Retinal pigment epithelial cell (primary cell): ENCODE measurements at places on chromosomes 3 and 15.

DNA sequence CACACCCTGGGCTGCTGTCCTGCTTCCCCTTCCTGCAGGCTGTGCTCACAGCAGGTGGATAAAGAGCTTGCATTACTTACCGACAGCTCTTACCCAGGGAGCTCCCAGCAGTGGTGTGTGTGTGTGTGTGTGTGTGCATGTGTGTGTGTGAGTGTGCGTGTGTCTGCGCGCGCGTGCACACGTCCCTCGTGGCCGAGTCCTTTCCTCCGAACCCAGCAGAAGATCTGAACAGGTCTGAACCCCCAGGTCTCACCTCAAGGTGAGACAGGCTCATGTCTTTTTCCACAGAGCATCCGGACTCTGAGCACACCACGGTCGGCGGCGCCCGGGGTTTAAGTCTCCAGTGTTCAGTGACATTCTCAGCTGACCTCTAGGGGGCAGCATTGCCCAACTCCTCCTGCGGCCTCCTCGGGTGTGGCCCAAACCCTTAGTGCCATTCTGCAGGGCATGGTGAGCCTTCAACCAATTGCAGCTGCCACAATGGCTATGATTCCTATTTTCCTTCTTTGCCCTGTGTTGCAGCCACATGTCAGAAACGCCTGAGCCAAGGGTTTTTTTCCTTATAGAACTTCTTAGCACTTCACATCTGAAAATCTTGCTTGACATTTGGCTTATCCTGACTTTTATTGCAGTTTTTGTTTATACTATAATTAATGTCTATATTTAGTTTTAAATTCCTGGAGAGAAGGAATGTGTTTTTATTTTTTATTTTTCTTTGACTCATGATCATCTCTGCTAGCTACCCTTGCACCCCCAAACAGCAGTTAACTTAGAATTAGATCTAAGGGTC is 64.1 kb upstream of the KLHL25 start:
- no peak for DNase-seq

- DNase-seq, result no peak
Measured at GRCh38 chr3:48563382-48563918, at the start of gene UCN2. UCN2 (minus strand) TSS chr3:48563781; CDS start chr3:48563124, 657 bp downstream.

DNA sequence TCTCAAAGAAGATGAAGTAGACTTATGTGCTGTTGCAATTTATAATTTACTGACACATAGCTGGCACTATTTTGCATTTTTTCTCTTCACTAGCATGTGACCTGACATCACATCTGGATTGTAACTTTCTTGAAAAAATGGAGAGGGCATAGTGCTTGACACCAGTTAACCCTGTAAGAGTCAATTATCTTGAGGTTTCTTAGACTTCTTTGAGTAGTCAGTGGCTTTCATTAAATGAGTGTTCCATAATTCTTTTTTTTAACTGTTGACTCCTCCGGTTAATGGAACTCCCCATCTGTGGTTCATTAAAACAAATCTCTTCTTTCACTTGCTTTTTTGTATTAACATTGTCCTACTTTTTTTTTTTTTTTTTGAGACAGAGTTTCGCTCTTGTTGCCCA is 16.9 kb upstream of the PRKCI start:
- DNase-seq, result no peak

GRCh38 chr15:75067123-75067830 is 43.9 kb downstream of the PPCDC start:
- no peak for DNase-seq

GRCh38 chr3:146404436-146404835 is 64.9 kb downstream of the PLSCR2 start:
- no peak for DNase-seq

GRCh38 chr3:153617463-153617862 is 455.4 kb downstream of the RAP2B start:
- DNase-seq, result no peak

DNA sequence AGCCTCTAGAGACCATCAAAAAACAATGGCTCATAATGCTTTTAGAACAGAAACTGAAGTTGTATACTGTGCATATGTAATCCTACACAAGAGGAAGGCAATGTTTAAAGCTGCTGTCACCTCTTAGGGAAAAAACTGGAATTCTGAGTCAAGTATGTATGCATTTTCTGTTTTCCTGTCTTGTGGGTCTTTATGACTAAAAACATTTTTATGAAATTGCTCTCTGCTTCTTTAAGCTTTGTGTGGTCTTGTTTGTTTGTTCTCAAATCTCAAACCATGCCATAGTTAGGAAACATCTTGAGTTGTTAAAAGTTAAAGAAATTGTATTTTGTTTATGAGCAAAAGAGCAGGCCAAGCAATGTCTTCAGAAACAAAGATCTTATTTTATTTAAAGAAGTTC is 80.9 kb upstream of the SOX2 start:
- DNase-seq, result no peak

DNA sequence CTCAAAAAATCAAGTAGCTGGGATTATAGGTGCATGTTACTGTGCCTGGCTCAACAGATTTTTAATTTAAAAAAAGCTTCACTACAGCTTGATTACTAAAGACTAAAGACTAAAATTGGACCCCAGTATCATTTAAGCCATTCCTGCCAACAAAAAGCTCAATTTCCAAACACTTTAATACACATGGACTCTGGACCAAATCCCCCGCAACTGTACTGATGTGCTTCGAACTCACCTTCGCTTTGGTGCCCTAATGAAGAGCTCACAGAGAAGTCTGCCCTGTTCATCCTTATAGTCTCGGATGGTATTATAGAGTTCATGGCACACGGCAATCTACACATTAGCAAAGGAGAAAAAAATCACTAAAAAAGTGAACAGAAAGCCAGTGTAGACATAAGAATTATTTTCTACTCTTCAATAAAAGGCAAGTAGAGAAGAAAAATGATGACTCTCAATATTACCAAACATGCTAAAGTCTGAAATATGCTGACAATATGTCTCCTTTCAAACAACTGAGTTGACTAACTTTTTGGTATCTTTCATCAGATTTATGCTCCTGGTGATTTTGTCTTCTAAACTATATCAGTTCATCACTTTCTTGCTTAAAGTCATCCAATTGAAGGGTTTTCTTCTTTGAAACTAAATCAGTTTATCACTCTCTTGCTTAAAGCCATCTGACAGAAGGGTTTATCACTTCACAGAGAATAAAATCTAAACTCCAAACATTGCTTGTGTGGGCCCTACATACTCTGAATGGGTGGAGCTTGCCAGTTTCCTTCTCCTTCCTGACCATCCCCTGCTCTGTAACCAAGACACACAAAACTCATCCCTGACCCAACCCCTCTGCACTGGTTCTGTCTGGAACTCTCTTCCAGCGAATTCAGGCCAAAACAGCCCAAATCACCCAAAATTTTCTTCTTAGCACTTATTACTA is 7.2 kb downstream of the PBRM1 start:
- DNase-seq, result no peak

- DNase-seq, result no peak
Measured at GRCh38 chr3:65381496-65382010, 657.2 kb downstream of the MAGI1 start.
